Caco-2 (cell line): ENCODE measurements at places on chromosomes 12 and 14.
A peak's percentile ranks its signal among the peaks of the same experiment; 100 is the strongest.

- DNase-seq, result no peak
Observed at GRCh38 chr12:100651694-100652093, 78.2 kb downstream of the GAS2L3 start.

GRCh38 chr14:89330236-89331002, 86.6 kb downstream of the FOXN3 start:
- no peak for DNase-seq

- no peak for DNase-seq
Observed at GRCh38 chr14:76780360-76780759, 19.1 kb downstream of the VASH1 start.

DNA sequence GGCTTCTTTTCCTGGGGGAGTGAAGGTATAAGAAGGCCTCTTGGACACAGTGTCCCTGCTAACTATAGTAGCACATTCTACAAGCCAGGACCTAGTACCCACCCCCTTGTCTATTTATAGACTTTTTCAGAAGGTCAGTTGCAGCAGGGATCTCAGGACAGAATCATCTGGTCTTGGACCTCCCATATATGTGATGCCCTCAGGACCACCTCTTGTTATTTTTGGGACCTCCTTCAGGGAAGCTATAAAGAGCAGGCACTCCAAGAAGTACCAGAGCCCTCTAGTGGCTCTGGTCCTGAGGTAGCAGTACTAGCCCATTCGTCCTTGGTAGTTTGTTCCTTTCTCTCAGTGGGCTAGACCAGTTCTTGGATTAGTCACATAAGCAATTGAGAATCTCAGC, 4.3 kb downstream of the COQ10A start:
- no peak for DNase-seq

DNA sequence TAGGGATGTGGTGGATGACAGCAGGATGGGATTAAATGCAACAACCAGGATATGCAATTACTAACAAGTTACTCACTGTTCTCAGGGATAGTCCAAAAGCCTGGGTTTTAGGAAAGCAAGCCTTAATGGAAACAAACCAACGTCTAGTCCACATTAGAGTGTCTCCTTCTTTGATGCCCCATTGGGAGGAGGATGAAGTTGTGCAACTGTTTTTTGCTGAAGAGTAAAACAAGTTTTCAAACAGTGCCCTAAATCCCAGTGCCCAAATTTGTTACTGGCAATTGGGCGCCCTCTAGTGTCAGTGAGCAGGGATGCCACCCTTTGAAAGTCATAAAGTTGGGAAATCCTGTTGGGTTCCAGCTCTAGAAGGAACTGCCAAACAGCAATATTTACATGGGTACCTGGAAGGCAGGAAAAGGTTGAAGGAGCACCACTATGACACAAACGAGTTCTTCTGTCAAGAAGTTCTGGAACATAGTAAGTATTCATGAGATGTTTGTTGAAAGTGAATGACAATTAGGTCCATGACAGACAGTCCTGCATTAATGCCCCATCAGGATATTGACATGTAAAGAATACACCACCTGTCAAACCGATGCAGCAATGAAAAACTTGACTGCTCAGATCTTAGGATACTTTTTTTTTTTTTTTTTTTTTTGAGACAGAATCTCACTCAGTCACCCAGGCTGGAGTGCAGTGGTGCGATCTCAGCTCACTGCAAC, 11.1 kb upstream of the DPF3 start:
- peak; percentile 73 for DNase-seq

DNA sequence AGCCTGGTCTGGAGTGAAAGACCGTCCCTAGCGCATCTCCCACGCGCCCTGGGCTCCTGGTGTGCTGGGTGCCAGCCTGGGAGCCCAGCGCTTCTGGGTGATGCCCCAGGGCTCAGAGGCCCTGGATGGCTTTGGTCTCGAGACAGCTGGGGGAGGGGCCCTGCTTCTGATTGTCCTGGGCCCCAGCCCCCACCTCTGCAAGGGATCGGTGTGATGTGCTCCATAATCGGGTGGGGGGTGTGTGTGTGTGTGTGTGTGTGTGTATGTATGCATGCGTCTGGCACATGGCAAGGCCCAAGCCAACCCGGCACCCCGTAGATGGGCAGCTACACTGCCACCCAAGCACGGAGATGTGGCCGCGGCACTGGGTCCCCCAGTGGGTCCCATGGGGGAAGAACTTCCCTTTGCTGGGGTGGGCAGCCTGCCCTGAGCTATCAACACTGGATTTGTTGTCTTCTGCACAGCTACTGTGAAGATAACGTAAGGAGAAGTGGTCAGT, 3.1 kb downstream of the ZBTB42 start:
- DNase-seq, result no peak

- peak; percentile 92 for DNase-seq
Observed at GRCh38 chr14:81436296-81437138, 36.4 kb upstream of the STON2 start.
